NCI-H187 treated with DMSO at 0.1 percent for 48 hours (cell line): ENCODE measurements at places on chromosomes 12 and 14.

DNA sequence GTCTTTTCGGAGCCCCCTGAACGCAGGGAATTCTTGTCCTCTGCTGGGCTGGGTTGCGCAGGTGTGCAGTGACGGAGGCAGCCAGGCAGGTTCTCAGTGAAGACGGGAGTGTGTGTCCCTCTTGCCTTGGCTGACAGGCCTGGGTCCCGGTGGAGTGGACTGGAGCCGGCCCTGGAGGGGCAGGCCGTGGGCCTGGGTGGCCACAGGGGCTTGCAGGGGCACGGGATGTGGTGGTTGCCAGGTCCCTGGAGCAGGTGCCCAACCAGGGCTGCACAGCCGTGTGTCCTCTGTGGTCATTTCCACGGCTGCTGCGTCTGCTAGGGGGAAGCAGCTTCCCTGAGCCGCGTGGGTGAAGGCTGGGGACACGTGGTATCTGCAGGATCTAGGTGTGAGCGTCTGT, 79.8 kb downstream of the ADGRD1 start:
- DNase-seq: no peak

DNA sequence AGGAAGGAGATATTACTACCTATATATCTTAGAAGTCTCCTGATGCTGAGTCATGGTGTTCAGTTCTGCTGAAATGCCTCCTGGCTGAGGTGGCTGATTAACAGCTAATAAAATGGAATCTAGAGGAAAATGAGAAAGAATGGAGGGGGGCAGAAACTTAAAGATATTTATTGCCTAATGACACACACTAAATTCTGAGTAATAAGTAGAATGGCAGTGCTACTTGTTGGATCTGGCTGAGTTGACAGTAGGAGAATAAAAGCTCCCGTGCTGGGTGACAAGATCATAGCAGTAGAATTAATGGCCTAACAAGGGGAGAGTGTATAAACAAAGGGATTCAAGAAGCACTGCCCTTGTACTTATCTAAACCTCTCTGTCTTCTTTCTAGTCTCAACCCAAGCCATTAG, 137.5 kb downstream of the CNTN1 start:
- DNase-seq: no peak

- no peak for DNase-seq
Measured at GRCh38 chr12:107393043-107393717, 292.4 kb upstream of the PWP1 start.

- no peak for DNase-seq
Measured at GRCh38 chr14:39232554-39233415, 930 bp upstream of the MIA2 start.

DNA sequence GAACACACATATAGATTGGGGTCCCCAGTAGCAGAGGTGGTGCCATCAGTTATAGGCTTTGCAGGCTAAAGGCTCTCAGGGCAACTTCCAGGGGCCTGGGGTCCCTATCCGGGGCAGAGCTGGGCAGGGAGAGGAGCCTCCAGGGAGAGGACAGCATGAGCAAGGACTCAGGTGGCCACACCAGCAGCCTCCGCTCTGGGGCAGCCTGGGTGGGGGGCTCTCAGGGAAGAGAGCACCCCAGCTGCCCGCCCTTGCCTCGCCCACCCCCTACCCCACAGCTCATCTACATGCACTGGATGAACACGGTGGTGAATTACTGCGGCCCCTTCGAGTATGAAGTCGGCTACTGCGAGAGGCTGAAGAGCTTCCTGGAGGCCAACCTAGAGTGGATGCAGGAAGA, 14.0 kb downstream of the PLBD2 start:
- DNase-seq: no peak

GRCh38 chr12:89019439-89020120, 332.7 kb downstream of the DUSP6 start:
- peak; percentile 67 for DNase-seq

GRCh38 chr12:25301798-25302197, 51.1 kb upstream of the KRAS start:
- DNase-seq: no peak

- no peak for DNase-seq
Measured at GRCh38 chr12:55822228-55822627, 4.4 kb downstream of the ORMDL2 start.

- no peak for DNase-seq
Measured at GRCh38 chr12:24562771-24563431, 386.0 kb downstream of the BCAT1 start.

- no peak for DNase-seq
Measured at GRCh38 chr12:12506496-12506890, 56.2 kb downstream of the DUSP16 start.
